ENCODE measurements at places on chromosomes 4 and X.

GRCh38 chrX:130726661-130727060, 176.3 kb downstream of the ENOX2 start:
- DNase-seq, result no peak

DNA sequence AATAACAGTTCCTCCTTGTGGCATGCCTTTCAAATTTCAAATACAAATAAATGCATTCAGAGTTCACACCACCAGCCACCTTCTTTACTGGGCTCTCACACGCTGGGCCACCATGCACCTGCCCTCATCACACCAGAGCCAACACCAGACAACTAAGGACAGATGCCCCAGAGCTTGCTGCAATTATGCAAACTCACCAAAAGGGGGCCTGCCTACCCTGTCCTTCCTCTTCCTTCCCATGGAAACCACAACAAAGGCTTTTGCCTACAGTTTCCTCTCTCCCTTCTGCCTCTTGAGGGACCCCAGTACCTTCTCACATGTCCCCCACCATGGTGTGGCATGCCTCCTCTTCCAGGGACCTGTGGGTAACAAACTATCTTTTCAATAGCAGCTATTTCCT, 1333.9 kb upstream of the TENM3 start:
- DNase-seq, result no peak

DNA sequence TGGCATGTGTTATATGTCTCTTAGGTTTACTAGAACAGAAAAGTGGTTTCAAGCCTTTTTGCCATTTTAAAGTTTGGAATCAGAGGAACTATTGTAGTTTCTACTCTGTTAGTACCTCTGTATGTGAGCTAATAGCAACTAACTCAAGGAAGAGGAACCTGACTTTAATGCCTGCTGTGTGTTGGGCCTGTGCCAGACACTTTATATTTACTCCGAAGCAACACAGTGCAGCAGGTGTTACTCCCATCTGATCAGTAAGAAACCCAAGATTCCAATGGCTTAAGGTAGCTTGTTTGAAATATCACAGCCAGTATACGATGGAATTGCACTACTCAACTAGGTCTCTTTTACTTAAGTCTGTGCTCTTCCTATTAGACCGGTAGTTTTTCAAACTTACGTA, 79.2 kb downstream of the USP9X start:
- DNase-seq, result no peak

- peak; percentile 27 for DNase-seq
These were observed at the start of gene TLR6 for GRCh38 chr4:38856524-38857337. TLR6 (minus strand) TSS chr4:38856817; CDS start chr4:38829473, 27,344 bp downstream.

GRCh38 chr4:25883565-25883964, 20.8 kb upstream of the SEL1L3 start:
- DNase-seq, result no peak

DNA sequence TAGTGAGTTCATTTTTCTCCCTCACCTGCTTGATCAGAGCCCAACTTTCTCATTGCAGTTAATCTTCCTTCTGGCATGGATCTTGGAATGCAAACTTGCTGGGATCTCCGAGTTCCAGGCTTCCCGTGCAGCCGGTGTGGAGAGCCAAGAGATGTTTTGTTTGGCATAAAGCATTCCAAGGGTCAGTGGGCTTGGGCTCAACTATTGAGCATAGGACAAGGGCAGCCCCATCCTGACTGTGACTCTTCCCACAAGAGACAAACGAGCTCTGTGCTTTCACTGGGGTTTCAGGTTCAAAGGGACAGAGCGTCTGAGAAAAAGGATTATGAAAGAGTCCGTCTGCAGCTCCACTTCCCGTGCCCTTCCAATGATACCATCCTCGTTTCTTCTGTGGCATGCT, 10.5 kb downstream of the TLR7 start:
- no peak for DNase-seq

GRCh38 chr4:53068755-53069330, 206.7 kb downstream of the RASL11B start:
- DNase-seq, result no peak

- no peak for DNase-seq
These were observed 41.9 kb downstream of the POLR2B start for GRCh38 chr4:57020467-57021101.

- no peak for DNase-seq
These were observed 52.8 kb upstream of the CBR4 start for GRCh38 chr4:169062897-169063244.

GRCh38 chr4:108399610-108400265, 220.6 kb upstream of the RPL34 start:
- no peak for DNase-seq

DNA sequence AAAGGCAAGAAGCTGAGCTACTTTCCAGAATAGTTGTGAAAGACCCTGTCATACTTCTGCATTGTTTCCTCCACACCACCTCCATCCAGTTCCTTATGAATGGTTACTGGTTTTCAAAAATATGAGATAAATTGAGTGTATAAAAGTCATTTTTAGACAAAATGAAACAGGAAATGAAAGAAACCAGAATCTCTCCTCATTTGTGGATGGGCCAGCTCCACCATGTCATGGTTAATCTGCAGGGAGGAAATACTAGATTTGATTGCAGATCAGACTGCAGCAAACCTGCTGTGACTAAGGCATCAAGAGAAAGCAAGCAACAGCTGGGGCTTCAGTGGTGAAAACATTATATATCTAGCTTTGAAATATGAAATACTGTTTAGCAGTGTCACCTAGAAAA, 23.8 kb downstream of the F9 start:
- DNase-seq, result no peak

DNA sequence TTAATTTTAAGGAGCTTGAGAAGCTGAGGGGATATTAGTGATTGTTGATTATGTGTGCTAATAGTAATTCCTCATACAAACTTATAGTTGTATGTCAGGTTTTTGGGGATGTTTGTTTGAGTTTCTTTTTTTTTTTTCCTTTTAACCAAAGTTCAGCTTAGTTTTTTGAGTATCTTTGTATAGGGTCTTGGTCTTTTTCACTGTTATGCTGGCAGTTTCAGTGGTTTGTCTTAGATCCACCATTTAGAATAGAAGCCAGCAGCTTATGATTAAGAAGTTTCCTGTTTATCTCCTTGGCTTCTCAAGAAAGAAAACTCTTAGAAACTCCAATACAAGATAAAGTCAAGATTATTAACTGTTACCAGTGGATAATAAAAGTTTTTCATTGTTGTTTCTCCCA, 16.1 kb downstream of the CPEB2 start:
- DNase-seq, result no peak

DNA sequence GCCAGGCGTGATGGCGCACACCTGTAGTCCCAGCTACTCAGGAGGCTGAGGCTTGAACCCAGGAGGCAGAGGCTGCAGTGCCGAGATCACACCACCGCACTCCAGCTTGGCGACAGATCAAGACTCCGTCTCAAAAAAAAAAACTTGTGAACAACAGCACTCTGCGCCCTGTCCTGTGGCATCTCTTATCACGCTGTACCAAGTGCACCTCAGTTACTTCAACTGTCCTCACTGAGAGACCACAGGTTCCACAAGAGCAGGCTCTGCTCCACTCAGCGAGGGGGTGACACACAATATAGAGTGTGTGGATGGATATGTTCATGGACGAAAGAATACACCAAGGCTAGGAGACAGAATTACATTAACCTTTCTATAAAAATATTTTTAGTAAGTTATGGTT, 49.3 kb downstream of the ADGRA3 start:
- DNase-seq, result no peak

DNA sequence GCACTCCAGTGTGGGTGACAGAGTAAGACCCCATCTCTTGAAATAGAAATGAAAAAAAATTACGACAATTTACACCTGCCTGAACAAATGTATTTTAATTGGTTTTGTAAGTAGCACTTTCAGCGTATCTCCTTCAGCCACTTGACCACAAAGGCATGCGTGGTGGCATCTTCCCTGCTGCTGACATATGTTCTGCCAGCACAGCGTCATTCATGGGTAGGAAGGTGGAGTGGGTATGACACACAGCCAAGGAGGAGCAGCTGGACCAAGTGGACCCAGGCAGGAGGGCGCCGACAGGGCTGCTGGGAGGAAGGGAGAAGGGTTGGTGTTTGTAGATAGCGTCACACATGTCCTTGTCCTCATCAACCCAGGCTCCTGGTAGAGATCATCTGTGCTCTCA, 28.6 kb upstream of the CLDN34 start:
- DNase-seq, result no peak

- no peak for DNase-seq
These were observed 28.6 kb downstream of the CLNK start for GRCh38 chr4:10655968-10656367.

GRCh38 chr4:171376724-171377123, 436.5 kb upstream of the GALNTL6 start:
- no peak for DNase-seq

DNA sequence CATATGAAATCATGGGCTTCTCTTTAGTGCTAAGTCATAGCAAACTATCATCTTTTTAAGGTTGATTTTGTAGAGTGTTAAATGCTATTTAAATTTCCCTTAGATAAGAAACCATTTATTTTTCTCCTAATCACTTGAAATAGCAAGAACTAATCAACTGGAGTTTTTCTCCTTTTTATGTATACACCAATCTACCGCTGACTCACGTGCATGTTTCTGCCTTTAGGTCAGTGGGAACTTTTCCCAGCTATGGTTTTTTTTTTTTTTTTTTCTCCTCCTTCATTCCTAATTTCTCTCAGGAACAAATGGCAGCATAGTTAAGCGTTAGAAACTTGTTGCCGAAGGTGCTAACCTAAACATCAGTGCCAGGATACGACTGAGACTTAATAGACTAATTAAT, 176.4 kb downstream of the BMPR1B start:
- DNase-seq, result no peak

GRCh38 chr4:146142768-146143167, 32.8 kb upstream of the LSM6 start:
- DNase-seq, result no peak

DNA sequence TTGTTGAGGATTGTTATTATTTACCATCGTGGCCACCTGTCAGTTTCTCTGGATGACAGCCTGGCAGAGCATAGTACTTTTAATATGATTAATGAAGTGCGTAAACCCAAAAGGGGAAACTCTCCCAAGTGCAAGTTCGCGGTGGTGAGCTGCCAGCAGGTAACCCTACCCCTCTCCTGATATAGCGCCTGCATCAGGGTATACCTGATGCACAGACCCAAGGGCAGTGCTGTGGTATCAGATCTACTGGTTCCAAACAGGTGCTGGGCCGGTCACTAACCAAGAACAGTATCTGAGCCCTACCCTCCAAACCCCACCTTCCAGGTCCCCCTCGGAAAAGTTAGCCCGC, 1.6 kb downstream of the RNF150 start:
- DNase-seq, result no peak

DNA sequence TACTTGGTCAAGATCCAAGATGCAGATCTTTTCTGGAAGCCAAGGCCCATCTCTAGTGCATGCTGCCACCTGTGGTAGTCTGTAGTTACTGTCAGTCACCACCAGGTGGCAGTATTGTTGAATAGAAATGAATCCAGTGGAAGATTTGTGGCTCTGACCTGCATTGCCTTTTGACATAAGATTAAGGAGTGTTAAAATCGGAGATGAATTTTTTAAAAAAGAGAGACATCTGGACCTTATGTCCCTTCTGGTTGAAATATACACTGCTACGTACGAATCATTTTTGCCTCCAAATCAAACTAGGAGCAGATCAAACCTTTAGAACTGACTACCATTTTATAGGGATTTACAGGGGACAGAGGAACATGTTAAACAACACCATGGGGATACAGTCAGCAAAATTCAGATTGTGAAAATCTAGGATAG, 46.9 kb upstream of the RHOH start:
- peak; percentile 56 for DNase-seq

DNA sequence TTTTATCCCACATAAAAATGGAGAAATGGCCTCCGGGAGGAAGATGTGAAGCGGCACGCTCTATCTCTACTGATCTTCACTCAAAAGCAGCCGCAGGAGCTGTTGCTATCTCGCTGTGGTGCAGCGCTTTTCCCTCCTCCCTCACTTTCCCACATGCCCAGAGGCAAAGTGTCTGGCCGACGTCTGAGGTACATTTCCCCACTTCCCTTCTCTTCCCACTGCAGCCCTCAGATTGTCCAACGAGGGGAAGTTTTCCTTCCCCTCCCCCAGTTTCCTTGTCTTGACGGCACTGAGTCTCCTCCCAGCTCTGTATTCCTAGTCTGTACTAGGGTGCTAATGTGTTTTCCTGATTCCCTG, 660 bp upstream of the COL25A1 start:
- DNase-seq, result no peak

DNA sequence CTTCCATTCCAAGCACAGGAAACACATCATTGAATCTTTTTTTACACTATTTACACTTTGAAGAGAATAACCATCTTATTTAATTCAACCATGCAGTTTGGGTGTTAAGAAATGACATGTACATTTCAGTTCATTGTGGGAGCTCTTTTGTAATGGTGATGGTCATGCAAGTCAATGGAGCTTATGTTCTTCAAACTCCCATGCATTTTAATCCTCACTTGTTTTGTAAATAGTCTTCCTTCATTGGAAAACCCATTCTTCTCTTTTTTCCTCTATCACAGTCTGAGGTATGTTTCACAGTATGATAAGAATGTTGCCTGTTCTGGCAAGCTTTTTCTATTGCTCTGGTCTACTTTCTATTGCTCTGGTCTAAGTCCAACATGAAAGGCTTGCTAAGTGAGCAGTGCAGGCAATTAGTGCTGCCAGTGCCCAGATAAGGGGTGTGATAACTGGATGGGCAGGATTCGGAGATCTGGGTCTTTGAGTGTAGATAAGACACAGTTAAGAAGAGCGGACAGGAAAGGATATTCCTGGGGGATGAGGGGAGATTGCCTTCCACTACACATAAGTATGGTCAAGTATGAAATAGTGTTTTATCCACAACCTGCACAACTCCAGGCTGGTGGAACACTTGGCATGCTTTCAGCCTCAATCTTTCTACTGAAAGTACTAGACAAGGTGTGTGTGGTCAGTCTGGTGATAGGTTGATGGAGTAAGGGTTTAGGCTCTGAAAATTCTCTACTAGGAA, 17.1 kb downstream of the AFP start:
- DNase-seq, result no peak

GRCh38 chr4:157291071-157291470, 70.5 kb downstream of the GRIA2 start:
- DNase-seq, result no peak

GRCh38 chr4:122632396-122633143, 11.7 kb upstream of the IL21 start:
- no peak for DNase-seq

- DNase-seq, result no peak
These were observed 228.1 kb upstream of the PPARGC1A start for GRCh38 chr4:24117975-24118374.

GRCh38 chr4:99389606-99390005, 37.1 kb upstream of the ADH1C start:
- no peak for DNase-seq

- DNase-seq, result no peak
These were observed 42.4 kb upstream of the ATOH1 start for GRCh38 chr4:93786149-93786548.
